SK-N-SH (cell line): ENCODE measurements at places on chromosomes 11 and 22. TPM values are rescaled to one million over a fixed set of nuclear protein-coding genes. Genes with fewer than 3 reads are reported as not detected.

OR2AG1 gene
- not detected in 2 replicates for polyA plus RNA-seq

- no peaks in the 10 kb centered on the region for H3K4me1 ChIP-seq
- H3K27ac ChIP-seq = peak overlapping the region; percentile 84
- H3K27me3 ChIP-seq = no peaks in the 10 kb centered on the region
- no peaks in the 10 kb centered on the region for H3K36me3 ChIP-seq
Measured at GRCh38 chr11:42972741-42973140, 339.1 kb upstream of the API5 start.

DNA sequence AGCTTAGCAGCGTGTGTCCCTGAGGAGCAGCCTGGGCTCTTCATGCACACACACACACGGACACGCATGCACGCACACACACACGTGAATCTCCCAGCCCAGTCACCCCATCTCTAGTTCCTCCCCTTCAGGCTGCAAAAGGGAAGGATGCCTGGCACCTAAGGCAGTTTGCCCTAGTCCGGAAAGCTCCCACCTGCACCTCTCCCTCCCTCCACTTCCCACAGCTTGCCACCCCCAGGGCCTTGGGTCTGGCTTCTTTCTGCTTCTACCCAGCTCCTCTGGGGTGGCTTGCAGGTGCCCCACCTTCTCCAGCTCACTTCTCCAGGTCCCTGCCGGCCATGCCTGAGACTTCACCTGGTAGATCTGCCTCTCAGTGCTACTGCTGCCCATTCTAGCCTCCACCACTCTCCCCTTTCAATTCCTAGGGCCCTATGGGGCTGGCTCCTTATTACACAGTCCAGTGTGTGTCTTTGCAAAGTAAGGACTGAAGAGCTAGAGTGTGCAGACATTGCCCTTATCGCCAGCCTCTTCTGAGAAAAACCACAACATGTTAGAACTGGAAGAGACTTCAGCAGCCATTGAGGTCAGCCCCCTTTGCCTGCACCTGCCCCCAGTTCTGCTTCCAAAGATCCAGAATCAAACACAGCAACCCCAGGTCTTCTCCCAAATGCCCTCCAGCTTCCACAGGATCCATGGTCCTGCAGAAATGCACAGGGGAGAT, 33.5 kb upstream of the CHST1 start:
- no peak for DNase-seq
- peaks cover 23% of the 10 kb centered on the region; the same call in 1 of the 2 replicates for H3K27me3 ChIP-seq
- no peak overlapping the region for H3K27ac ChIP-seq
- no peaks in the 10 kb centered on the region for H3K36me3 ChIP-seq
- H3K4me3 ChIP-seq = no peak overlapping the region
- H3K4me1 ChIP-seq = no peaks in the 10 kb centered on the region

OR5P2 gene
- not detected in 2 replicates for polyA plus RNA-seq

DNA sequence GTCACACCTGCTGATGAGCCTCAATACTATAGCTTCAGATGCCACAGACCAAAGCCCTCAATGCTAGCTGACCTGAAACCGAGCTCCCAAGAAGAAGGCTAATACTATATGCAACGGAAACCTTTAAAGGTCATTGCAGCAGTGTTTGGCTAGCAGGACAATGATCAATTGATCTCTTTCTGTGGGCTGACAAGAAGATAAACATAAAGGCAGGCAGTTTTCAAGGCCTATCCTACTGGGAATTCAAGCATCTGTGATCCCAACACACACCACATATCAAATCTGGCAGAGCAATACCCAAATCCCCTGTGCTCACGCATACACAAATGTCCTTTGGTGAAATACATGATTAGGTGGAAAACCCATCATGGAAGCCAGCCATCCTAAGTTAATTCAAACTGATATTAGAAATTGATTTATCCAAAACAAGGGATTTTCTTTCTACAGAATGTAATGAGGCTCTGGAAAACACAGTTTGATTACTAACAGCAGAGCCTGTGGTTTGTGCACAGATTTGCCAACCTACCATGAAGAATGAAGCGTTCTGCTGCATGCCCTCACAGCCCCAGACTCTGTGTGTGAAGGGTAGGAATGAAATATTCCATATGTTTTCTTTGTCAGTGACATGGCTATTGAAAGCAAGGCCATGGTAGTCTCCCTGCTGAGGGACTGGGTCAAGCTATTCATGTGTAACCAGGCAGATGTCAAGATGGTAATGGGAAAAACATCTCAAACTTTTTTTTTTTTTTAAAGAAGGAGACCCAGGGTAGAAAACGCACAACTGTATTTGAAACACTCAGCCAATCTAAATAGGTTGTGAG, 12.2 kb downstream of the LGR4 start:
- no peaks in the 10 kb centered on the region for H3K27me3 ChIP-seq
- no peak overlapping the region for H3K4me3 ChIP-seq
- no peak for DNase-seq
- peaks cover 51% of the 10 kb centered on the region for H3K4me1 ChIP-seq
- no peak overlapping the region for H3K27ac ChIP-seq

GRCh38 chr11:5137014-5137413, 1.1 kb downstream of the OR52A5 start:
- peaks cover 2% of the 10 kb centered on the region; the same call in 1 of the 2 replicates for H3K27me3 ChIP-seq
- no peaks in the 10 kb centered on the region for H3K4me1 ChIP-seq
- H3K36me3 ChIP-seq = no peaks in the 10 kb centered on the region
- no peak overlapping the region for H3K27ac ChIP-seq
- H3K4me3 ChIP-seq = no peak overlapping the region
- no peak for DNase-seq

- H3K4me3 ChIP-seq = peak overlapping the region; percentile 96
- H3K36me3 ChIP-seq = peaks cover 41% of the 10 kb centered on the region; the same call in 1 of the 2 replicates
- H3K27ac ChIP-seq = no peak overlapping the region; the same call in 1 of the 2 replicates
- no peaks in the 10 kb centered on the region for H3K27me3 ChIP-seq
- peak; percentile 42 for DNase-seq
- H3K4me1 ChIP-seq = peaks cover 34% of the 10 kb centered on the region
Measured at GRCh38 chr11:72225411-72225951, 914 bp downstream of the INPPL1 start.

MPZL3 gene
- 0.38 and 0.70 TPM in 2 replicates for polyA plus RNA-seq

PAFAH1B2 gene
- 19.6 and 27.3 TPM in 2 replicates for polyA plus RNA-seq

TSPAN18 gene
- polyA plus RNA-seq = 0.72 and 1.3 TPM in 2 replicates

- H3K36me3 ChIP-seq = no peaks in the 10 kb centered on the region
- H3K27me3 ChIP-seq = no peaks in the 10 kb centered on the region; the same call in 1 of the 2 replicates
- no peak overlapping the region for H3K27ac ChIP-seq
- DNase-seq = no peak
- no peaks in the 10 kb centered on the region for H3K4me1 ChIP-seq
Measured at GRCh38 chr11:5240458-5240857, 6.2 kb upstream of the HBD start.

- H3K4me3 ChIP-seq = no peak overlapping the region
- H3K36me3 ChIP-seq = no peaks in the 10 kb centered on the region
- no peak overlapping the region for H3K27ac ChIP-seq
- no peak for DNase-seq
- H3K4me1 ChIP-seq = peaks cover 14% of the 10 kb centered on the region; the same call in 1 of the 2 replicates
Measured at GRCh38 chr22:31118046-31118820, 4.5 kb upstream of the INPP5J start.

NTM gene
- polyA plus RNA-seq = 20.0 and 21.1 TPM in 2 replicates

GRCh38 chr22:50123119-50123518, 33.3 kb downstream of the MOV10L1 start:
- H3K27ac ChIP-seq = no peak overlapping the region
- no peak overlapping the region for H3K4me3 ChIP-seq
- H3K36me3 ChIP-seq = no peaks in the 10 kb centered on the region; the same call in 1 of the 2 replicates
- DNase-seq = no peak
- H3K27me3 ChIP-seq = no peaks in the 10 kb centered on the region

MUC2 gene
- polyA plus RNA-seq = not detected in 2 replicates

CKAP5 gene
- 51.7 and 63.7 TPM in 2 replicates for polyA plus RNA-seq

DNA sequence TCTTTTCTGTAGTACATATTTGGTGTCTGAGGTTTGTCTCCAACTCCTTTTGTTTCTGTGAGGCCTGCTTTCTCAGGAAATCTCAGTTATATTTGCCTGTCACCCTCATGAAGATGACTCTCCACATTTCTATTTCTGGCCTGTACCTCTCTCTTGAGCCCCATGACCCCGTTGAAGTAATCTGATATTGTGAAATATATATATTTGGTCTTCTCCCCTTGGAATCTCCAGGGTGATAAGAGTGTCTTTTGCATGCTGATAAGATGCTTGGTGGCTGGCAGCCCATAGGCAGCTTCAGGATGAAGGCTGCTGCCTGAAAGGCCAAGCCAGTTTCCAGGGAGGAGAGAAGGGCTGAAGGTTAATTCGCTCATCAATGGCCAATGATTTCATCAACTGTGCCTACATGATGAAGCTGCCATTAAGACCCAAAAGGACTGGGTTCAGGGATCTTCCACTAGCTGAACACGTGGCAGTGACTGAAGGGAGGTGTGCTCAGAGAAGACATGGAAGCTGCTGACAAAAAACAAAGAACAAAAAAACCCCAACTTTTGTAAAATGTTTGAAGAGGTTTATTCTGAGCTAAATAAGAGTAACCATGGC, 67.4 kb downstream of the MICAL2 start:
- peaks cover 64% of the 10 kb centered on the region for H3K4me1 ChIP-seq
- H3K27me3 ChIP-seq = no peaks in the 10 kb centered on the region
- no peaks in the 10 kb centered on the region for H3K36me3 ChIP-seq
- no peak for DNase-seq
- no peak overlapping the region for H3K4me3 ChIP-seq

DNA sequence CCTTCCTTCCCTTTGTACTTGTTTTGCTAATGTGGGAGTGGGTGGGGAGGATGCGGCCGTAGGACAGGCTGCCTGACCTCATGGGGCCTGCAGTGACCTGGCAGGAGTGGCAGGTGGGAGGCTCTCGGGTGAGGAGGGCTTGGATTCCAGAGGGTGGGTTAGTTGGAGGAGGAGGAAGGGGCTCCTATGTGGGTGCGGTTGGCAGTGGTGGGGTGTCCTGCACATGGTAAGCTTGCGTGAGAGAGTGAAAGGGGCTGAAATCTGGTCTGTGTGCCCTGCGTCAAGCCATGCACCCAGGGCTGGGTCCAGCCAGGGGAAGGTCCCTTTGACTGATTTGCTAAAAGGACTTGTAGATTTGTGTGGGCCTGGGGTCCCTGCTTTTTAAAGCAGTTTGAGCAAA, 90.7 kb upstream of the OR4B1 start:
- no peaks in the 10 kb centered on the region for H3K4me1 ChIP-seq
- no peak for DNase-seq
- no peak overlapping the region for H3K27ac ChIP-seq
- peaks cover 44% of the 10 kb centered on the region; the same call in 1 of the 2 replicates for H3K36me3 ChIP-seq
- no peaks in the 10 kb centered on the region for H3K27me3 ChIP-seq

DNA sequence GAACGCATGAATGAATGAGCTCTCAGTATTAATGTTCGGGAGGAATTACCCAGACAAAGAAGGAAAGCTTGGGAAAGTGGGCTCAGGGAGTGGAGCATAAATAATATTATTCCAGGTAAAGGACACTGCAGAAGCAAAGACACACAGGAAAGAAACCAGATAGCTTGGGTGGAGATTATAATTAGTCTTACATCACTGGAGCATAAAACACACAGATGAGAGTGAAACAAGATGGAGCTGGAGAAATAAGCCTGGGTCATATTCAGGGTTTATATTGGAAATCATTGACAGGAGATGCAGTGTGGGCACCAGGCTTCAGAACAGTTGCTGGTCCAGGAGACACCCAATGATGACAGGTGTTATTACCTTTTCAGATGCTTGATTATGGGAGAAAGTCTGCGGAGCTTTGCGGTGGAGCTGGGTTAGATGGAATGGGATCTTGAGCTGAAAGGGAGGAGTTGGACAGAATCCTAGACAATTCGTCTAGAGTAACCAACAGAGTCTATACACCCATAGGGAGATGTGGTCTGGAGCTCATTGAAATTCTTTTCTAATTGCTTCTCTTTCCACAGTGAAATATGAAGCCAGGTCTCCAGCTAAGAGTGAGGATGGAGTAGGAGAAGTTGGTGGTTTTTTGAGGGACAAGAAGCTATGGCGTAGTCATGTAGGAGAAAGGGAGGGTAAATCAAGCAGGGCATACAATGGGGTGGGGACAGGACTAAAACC, 227.2 kb downstream of the FAM76B start:
- H3K36me3 ChIP-seq = no peaks in the 10 kb centered on the region
- H3K27me3 ChIP-seq = no peaks in the 10 kb centered on the region
- H3K4me3 ChIP-seq = no peak overlapping the region
- no peak overlapping the region for H3K27ac ChIP-seq

FAR1 gene
- polyA plus RNA-seq = 29.0 and 38.8 TPM in 2 replicates

GRCh38 chr22:44919691-44920090, 90.1 kb downstream of the PHF21B start:
- no peaks in the 10 kb centered on the region for H3K27me3 ChIP-seq
- no peak overlapping the region for H3K27ac ChIP-seq
- no peak for DNase-seq
- H3K4me1 ChIP-seq = no peaks in the 10 kb centered on the region
- no peaks in the 10 kb centered on the region for H3K36me3 ChIP-seq

KCNK4 gene
- polyA plus RNA-seq = 0.13 and 0.16 TPM in 2 replicates

DNA sequence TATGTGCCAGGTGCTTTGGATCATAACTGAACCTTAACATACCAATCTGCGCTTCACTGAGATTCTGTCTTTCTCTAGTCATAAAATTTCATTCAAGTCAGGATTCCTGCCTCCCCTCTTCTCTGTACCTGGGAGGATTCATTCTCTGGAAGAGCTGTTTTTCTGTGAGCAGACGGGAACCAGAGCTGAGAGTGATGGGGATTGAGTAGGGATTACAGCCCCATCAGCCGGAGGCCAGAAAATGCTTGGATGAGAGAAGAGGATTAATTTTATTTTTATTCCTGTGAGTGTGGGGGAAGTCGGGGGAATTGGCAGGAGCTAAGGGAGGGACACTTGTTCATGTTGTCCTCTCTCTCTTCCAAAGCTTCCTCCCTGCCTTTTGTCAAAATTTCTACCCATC, 4.7 kb downstream of the STX3 start:
- H3K36me3 ChIP-seq = peaks cover 16% of the 10 kb centered on the region
- no peak overlapping the region for H3K4me3 ChIP-seq
- peaks cover 13% of the 10 kb centered on the region; the same call in 1 of the 2 replicates for H3K4me1 ChIP-seq
- no peak for DNase-seq
- no peaks in the 10 kb centered on the region for H3K27me3 ChIP-seq
- no peak overlapping the region for H3K27ac ChIP-seq

DNA sequence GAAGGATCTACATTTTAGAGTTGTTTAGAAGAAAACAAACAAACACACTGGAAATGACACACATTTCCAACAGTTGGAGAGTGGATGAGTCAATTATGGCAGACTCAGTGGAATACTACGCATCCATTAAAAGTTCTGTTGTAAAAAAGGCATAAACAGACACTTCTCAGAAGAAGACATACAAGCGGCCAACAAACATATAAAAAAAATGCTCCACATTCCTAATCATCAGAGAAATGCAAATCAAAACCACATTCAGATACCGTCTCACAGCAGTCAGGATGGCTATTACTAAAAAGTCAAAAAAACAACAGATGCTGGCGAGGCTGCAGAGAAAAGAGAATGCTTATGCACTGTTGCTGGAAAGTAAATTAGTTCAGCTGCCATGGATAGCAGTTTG, 298.2 kb downstream of the DDX10 start:
- DNase-seq = no peak
- no peak overlapping the region for H3K27ac ChIP-seq
- H3K4me3 ChIP-seq = no peak overlapping the region

DNA sequence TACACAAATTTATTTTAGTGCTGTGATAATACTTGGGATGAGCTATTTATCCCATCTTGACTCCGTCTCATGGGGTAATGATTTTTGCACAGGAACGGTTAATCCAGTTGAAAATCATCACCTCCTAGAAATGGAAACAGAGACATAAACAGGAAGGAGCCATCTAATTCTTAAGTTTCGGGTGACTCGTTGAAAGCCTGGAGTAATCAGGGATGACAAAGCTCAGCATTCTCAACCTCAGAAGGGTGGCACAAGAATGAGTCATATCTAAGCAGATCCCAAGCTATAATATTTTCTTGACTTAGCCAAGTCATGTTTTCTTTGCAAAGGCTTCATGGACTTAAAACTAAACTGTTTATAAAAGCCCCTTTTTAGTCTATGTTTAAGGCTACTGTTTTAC, 280.8 kb upstream of the CCDC90B start:
- H3K27ac ChIP-seq = no peak overlapping the region
- no peak for DNase-seq
- no peaks in the 10 kb centered on the region for H3K36me3 ChIP-seq
